ENCODE measurements at places on chromosomes 3 and 15.

DNA sequence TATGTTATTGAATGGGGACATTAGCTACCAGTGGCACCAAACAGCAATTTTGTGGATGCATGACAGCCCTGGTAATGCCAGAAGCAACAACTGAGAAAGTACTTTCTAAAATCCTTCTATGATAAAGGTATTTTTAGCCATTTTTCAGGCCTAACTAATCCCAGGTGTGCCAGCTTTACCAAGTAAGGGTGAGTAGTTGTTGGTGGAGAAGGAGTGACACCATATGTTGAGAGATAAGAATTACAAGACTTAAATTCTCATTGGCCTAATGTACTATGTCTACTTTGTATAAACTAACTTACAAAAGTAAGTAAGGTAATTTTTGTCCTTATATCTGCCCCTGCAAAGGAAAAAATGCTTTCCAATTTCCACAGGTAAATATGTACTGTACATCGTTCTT lies 4.1 kb upstream of the COX17 start:
- DNase-seq, result no peak

DNA sequence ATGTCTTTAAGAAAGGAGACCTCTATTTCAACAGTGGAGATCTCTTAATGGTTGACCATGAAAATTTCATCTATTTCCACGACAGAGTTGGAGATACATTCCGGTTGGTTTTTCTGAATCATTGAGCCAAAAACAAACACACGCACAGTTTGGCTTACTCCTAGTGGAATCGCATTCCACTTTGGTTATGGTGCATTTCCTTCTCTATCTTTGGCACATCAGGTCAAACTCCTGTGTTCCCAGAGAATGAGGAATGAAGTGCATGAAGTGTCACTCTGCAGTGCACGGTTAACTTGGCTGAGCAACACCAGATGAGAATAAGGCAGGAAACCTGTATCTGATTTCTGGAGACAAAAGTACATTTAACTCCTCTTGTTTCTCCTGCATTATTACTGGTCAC lies 38.5 kb downstream of the HDC start:
- DNase-seq, result no peak

DNA sequence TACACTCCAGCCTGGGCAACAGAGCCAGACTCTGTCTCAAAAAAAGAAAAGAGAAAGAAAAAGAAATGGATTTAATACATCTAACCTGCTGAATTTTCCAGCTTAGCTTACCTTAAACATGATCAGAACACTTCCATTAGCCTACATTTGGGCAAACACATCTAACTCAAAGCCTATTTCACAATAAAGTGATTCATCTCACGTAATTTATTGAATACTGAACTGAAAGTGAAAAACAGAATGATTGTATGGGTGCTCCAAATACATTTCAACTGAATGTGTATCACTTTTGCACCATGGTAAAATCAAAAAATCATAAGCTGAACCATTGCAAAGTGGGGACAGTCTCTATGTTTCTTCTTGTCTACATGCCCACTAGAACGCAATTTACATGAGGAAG lies 9.0 kb downstream of the PIK3R4 start:
- no peak for DNase-seq

DNA sequence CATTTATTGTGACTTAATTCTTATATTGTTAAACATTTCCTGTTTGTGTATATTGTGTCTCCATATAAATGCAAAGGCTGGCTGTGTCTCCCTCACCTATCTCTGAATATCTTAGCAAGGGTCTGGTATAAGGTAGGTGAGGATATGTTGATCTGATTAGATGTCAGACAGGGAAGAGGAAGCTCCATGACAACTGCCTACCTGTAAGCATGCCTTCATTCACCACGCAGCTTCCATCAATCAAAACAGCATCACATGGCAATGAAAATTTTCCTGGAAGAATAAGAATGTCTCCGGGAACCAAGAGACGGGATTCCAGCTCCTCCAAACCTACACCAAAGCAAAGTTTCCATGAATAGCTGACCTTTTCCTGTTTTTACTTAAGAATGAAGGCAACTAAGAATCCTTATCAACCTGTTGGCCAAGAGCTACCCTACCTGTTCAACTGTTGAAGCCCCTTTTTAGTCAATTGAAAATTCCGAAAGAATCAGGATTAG lies 34.8 kb downstream of the ATP13A5 start:
- no peak for DNase-seq

DNA sequence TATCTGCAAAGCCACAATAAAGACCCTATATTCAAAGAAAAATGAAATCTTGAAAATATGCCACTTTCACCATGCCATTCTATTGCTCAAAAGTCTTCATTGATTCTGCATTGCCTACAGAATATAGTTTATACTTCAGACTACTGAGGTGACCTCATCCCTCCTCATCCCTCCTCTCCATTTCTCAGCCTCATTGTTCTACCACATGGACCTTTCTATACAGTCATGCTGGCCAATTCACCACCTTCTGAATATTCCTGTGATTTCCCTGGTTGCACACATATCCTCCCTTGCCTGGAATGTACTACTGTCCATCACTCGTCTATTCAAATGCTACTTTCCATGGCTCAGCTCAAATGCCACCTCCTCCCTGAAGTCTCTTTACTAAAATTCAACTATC lies 3.5 kb upstream of the COL8A1 start:
- DNase-seq, result no peak

GRCh38 chr15:81189583-81190283 lies 6.9 kb upstream of the IL16 start:
- no peak for DNase-seq

DNA sequence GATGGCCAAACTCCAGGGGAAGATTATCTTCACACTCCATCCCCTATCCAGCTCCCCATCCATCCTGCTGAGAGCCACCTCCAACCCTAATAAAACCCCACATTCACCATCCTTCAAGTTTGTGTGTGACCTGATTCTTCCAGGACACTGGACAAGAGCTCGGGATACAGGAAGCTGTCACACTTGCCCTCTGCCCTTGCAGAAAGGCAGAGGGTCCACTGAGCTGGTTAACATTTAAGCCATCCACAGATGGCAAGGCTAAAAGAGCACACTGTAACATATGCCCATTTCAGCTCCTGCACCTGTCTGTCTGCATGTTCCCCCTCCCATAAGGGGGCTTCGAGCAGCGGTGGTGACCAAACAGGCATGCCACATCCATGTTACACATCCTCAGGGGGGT lies 29.8 kb downstream of the SETMAR start:
- DNase-seq, result no peak

GRCh38 chr3:21043139-21043538 lies 707.9 kb downstream of the ZNF385D start:
- no peak for DNase-seq

- DNase-seq, result no peak
Observed at GRCh38 chr3:186974824-186975313, 44.5 kb downstream of the ST6GAL1 start.

- peak; percentile 23 for DNase-seq
Observed at GRCh38 chr15:65980824-65981456, 111.6 kb downstream of the RAB11A start.

- no peak for DNase-seq
Observed at GRCh38 chr3:64685800-64686445, 1.9 kb downstream of the ADAMTS9 start.

GRCh38 chr3:38549486-38549885 lies 53.3 kb downstream of the EXOG start:
- DNase-seq, result no peak

GRCh38 chr3:188943591-188943990 lies 228.2 kb upstream of the TPRG1 start:
- DNase-seq, result no peak

Measured in activated T-cell treated with anti-CD3 and anti-CD28 coated beads, Interleukin-2, amount 50 U/mL, for 72 hours (primary cell).